ENCODE measurements at places on chromosomes 3 and 15.

DNA sequence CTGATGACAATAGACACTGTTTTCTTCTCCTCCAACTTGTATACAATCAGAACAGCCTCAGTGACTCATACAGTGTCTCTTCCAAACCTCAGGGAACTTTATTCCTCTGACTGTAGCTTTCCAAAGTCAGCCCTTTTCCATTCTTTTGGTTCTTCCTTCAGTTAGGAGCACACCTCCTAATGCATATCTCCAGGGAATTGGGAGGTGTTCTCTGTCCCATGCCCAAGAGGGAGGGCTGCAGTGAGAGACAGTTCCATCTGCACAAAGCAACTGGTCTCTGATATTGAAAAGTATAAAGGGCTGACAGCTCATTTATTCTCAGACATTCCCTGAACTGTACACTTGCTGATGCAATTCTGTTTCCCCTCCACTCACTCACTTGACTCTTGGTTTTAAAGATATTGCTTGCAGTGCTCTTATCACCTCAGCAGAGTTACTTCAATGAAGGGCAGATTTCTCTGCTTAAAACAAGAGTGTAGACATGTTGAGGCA lies 337.8 kb upstream of the TBC1D5 start:
- DNase-seq = no peak

DNA sequence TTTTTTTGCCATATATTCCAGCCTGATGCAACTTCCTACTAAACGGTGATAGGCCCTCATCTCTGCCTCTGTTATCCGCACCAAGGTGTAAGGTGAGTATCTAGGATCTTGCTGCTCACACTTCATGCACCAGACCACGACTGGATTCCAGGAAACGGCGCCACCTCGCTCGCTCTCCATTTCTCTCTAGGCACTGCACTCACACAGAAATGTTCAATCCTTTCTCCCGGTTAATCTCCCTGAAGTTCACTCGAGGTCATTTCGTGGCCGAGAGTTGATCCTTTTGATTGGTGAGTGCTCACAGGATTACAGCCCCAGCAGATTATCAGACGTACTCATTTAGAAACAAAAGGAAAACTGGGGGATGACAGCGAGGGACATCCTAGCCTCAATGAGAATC lies 28.1 kb downstream of the MCF2L2 start:
- no peak for DNase-seq

DNA sequence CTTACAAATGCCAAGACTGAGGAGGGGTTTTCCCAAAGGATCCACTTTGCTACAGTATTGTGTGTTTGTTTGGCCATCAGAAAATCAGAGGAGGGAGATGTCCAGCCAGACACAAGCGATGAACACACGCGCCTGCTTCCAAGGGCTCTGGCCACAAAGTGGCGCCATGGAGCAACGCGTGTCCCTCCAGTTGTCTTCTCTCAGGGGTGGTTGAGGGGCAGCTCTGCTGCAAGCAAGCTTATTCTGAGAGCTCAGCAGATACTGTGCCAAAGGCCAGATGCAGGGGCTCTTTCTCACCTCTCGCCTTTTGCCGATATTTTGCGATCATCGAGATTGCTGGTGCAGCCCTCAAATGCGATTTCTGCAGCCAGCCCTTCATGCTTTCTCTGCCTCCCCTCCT lies 88.9 kb upstream of the OSBPL11 start:
- DNase-seq = no peak

- no peak for DNase-seq
Measured at GRCh38 chr3:123716411-123716810, 131.6 kb upstream of the HACD2 start.

DNA sequence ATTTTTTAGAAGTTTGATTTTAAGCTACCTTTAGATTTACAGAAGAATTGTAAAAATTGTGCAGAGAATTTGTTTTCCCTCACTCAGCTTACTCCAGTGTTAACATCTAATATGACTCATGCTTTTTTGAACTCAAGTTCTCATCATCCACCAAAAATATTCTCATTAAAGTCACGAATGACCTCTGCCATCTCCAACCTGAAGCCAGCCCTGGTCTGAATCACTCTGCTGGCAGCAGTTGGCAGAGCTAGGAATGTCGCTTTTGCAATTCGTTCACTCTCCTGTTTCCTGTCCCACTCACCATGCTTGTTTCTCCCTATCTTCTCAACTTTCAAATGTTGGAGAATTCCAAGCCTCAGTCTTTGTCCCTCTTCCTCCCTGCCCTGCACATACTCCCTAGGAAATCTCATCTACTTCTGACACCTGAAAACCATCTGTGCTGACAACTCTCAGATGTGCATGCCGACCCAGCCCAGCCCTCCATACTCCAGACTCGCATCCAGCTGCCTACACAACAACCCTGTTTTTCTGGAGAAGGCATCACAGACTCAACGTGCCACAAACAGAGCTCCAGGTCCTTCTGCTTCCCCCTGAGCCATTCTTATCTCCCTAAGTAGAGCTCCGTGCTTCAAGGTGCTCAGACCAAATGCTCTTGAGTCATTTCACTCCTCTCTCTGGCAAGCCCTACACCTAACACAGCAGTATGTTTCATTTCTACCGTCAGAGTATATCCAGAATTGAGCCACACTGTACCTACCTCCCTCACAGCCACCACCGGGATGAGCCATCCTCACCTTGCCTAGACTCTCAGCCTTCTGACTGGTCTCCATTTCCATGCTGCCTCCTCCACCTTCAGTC lies 24.9 kb downstream of the PRR23E start:
- no peak for DNase-seq

DNA sequence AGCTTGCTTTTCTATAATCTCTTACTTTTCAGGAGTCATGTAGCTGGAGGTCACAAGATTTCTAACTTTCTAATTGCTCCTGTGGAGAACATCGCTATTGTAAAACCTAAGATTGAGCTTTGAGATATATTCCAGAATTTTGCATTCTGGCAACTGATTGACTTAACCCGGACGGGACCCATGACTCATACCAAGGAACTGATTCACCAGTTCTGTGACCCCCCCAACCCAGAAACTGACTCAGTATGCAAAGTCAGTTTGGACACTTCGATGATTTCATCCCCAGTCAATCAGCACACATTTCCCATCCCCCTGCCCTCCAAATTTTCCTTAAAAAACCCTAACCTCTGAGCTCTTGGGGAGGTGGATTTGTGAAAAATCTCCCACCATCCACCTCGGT lies 396.5 kb upstream of the GBE1 start:
- DNase-seq = no peak
